ENCODE measurements at places on chromosomes 12 and 14. TPM values are rescaled to one million over a fixed set of nuclear protein-coding genes. Genes with fewer than 3 reads are reported as not detected.

- DNase-seq = no peak
Measured at GRCh38 chr12:95767703-95768102, 22.9 kb downstream of the NTN4 start.

DNA sequence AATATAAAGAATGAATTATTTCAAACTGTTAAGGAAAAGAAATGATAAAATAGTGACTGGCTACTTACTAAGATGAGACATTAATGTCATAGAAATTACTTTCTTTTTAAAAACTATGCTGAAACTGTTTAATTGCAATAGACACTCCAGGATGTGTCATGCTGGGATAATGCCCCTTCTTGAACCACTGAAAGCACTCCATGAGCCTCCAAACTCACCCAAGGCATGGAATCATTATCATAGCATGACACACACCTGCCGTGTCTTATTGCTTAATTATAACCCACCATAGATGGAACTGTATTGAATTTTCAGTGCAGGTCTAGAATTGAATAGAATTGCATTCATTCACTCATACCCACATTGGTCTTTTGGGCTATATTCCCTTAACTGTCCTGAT, 4.3 kb downstream of the MBIP start:
- no peak for DNase-seq

Gene UBR7
- 34.5 TPM for total RNA-seq

GRCh38 chr14:60079723-60080122, 12.0 kb upstream of the PCNX4 start:
- no peak for DNase-seq

DNA sequence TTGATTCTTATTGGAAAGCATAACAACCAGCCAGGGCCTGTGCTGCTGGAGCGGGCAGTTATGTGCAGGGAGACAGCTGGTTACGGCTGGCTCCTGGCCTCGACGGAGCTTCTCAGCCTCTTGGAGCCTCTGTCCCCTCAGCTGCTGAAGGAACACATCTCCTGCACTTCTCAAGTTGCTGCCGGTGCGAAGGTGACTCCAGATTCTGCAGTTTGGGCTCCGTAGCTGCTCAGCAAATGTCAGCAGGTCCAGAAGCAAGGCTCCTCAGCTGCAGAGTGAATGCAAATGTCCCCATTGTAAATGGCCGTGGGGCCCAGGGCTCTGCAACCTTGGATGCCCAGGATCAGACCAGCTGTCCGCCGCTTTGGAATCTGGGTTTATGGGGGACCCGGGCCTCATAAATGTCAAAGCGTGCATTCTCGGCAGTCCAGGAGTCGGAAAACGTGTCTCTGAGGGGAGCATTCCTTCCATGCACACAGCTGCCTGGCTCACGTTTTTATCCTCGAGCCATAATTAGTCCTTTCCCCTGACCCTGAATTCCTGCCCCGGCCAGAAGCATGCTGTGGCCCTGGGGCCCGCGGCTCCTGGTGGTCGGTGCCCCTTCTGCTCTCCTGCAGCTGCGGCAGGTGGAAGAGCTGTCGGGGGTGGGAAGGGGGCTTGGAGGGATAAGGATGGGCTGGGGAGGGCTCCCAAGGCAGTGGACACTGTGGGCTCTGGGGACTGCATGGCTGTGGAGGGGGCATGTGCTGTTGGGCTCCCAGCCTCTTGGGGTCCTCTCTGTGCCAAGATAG, 106.0 kb downstream of the KIF26A start:
- no peak for DNase-seq

DNA sequence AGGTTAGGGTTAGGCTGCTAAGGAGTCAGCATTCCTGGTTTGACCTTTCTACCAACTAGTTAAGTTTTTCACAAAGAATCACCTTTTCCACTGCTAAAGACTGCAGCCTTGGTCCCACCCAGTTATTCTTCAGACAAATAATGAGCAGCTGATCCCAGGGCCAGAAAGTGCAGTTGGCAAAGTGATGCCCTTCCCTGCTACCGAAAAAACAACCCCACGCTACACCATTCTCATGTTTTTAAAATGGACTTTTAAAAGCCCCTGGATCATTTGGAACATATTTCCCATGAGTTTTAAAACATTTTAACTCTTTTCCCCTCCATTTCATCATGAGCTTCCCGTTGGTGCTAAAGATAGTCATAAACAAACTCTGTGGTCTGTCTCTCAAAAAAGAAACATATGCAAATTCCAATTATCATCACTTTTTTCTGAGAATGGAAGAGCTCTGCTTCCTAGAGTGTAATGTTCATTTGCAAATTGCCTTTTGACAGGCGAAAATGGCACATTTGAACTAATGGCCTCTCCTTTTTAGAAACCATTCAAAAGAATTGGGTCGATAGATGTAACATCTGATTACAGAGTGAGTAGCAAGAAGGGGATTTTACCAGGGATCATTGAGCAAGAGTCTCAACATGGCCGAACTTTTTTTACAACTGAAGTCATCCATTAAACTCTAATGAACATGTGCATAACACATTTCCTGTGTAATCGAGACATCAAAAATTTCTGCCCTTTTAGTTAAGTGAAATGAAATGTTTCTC, 129.3 kb upstream of the RAP1B start:
- no peak for DNase-seq

Gene NINJ2
- total RNA-seq = 2.6 TPM

Gene TCL1B
- total RNA-seq = not detected

- no peak for DNase-seq
Measured at GRCh38 chr14:50320283-50320682, 8.2 kb downstream of the DMAC2L start.

- DNase-seq = no peak
Measured at GRCh38 chr12:120865098-120865497, 39.1 kb downstream of the SPPL3 start.

Gene PPP1R36
- total RNA-seq = not detected

Data from K562 (cell line).